Dermis microvascular lymphatic vessel endothelial cell (primary cell): ENCODE measurements at places on chromosomes 2 and 18. TPM values are rescaled to one million over a fixed set of nuclear protein-coding genes. Genes with fewer than 3 reads are reported as not detected.

WDR33 gene
- total RNA-seq: 21.3 and 22.0 TPM in 2 replicates

GREB1 gene
- 0.26 and 0.38 TPM in 2 replicates for total RNA-seq

LINC00305 gene
- not detected in 2 replicates for total RNA-seq

LIPG gene
- 1.3 and 4.2 TPM in 2 replicates for total RNA-seq

SLC66A3 gene
- total RNA-seq: 36.7 and 42.1 TPM in 2 replicates

TNFRSF11A gene
- total RNA-seq: 23.1 and 42.5 TPM in 2 replicates

KLHL29 gene
- 2.2 and 5.1 TPM in 2 replicates for total RNA-seq

SCG2 gene
- not detected in 2 replicates for total RNA-seq

ZNF516 gene
- 8.2 and 14.5 TPM in 2 replicates for total RNA-seq

POTEF gene
- total RNA-seq: 0.13 and 0.25 TPM in 2 replicates

MAP3K19 gene
- total RNA-seq: not detected in 2 replicates

TMEM17 gene
- total RNA-seq: 1.3 and 2.0 TPM in 2 replicates

MARCO gene
- not detected in 2 replicates for total RNA-seq

GTF3C2 gene
- total RNA-seq: 18.0 and 25.5 TPM in 2 replicates

ZNF519 gene
- 2.7 and 3.1 TPM in 2 replicates for total RNA-seq

RAMP1 gene
- not detected in 2 replicates for total RNA-seq

KCNG2 gene
- 0.26 and 2.4 TPM in 2 replicates for total RNA-seq

M1AP gene
- not detected in 2 replicates for total RNA-seq

OTOS gene
- total RNA-seq: not detected in 2 replicates

RNF152 gene
- 83.6 and 125 TPM in 2 replicates for total RNA-seq

CCDC74B gene
- total RNA-seq: 0.51 and 0.64 TPM in 2 replicates

ANKRD30B gene
- total RNA-seq: not detected in 2 replicates

GLI2 gene
- under 0.01 TPM in 2 replicates for total RNA-seq

ZNF892 gene
- 3.6 and 4.9 TPM in 2 replicates for total RNA-seq

ZBTB7C gene
- under 0.01 TPM in 2 replicates for total RNA-seq

MAPK4 gene
- not detected in 2 replicates for total RNA-seq

EVX2 gene
- not detected in 2 replicates for total RNA-seq

NPAS2 gene
- 4.9 and 7.8 TPM in 2 replicates for total RNA-seq

AFF3 gene
- under 0.01 TPM in 2 replicates for total RNA-seq

MBP gene
- 3.9 and 7.0 TPM in 2 replicates for total RNA-seq
